Hindlimb muscle (tissue), 1 donor: ENCODE measurements at places on chromosomes 3 and 15.

GRCh38 chr3:56923526-56924224 lies 121.9 kb upstream of the ARHGEF3 start:
- DNase-seq: peak; percentile 72

DNA sequence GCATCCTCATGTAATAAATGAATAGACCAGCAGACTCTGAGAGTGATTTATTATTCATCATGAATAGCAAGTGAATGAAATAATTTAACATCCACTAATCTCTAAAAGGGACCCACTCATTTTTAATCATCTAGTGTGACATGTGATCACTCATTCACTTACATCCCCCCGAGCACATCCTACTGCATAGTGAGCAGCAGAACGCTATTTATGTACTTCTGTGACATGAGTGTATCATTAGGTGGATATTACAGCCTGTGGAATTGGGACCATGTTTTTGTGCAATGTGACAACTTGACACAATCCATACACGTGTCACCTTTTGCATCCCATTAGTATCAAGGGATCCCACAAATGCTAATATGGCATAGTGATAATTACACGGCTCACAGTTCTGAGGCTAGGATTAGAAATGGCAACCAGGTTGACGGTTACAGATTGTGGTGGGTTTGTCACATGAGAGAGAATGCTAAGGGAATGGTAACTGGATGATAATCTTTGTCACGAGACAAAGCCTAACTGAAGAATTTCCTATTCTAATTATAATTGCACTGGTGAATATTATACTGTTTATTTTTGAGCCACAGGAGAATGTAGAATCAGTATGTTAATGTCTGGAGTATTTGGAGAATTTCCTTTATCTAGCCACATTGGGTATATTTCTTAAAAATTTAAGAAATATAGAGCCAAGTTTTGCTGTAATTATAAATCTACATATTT lies 595.2 kb upstream of the TBL1XR1 start:
- DNase-seq: no peak

GRCh38 chr3:4834403-4834866 lies 144.8 kb upstream of the BHLHE40 start:
- no peak for DNase-seq

GRCh38 chr3:183301937-183302580 lies 49.0 kb downstream of the B3GNT5 start:
- no peak for DNase-seq

GRCh38 chr3:173038484-173038871 lies 102.6 kb downstream of the SPATA16 start:
- DNase-seq: no peak

DNA sequence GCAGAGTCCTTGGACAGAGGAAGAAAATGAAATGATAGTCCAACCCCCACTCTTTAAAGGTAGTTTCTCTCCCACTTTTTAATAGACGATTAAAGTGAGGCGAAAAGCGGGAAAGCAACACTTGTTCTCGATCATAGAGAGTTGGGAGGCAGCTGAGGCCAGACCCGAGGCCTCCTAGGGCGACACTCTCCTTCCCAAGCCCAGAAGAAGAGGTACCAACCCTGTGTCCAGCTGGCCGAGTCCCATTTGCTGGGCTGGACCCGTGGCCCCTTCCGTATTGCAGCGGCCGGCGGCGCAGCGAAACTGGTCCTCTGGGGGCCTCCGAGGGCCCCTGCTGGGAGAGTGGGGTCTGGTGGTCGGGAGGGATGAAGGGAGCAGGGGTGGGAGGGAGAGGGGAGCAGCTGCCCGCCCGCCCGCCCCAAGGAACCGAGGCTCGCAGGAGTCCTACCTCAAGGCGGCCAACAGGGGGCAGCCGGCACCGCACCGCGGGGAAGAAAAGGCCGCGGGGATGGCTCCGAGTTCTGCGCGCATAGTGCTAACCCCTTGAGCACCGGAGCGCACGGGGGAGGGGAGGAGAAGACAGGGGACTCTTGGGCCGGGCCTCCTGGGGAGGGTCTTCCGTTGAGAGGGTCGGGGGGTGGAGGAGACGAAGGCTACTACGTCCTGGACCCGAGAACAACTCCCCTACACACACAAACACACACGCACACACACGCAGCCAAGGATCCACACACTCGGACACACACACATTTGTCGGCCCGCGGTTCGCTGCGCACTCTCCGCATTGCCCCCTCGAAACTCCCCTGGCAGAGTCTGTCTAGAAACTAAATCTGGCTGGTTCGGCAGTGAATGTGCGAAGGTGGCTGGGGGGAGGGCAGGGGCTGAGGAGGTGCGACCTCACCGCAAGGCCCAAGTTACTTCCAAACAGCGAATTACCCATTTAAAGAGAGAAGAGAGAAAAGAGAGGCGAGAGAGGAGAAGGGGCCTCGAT lies 2.0 kb downstream of the WNT5A start:
- DNase-seq: peak; percentile 90

DNA sequence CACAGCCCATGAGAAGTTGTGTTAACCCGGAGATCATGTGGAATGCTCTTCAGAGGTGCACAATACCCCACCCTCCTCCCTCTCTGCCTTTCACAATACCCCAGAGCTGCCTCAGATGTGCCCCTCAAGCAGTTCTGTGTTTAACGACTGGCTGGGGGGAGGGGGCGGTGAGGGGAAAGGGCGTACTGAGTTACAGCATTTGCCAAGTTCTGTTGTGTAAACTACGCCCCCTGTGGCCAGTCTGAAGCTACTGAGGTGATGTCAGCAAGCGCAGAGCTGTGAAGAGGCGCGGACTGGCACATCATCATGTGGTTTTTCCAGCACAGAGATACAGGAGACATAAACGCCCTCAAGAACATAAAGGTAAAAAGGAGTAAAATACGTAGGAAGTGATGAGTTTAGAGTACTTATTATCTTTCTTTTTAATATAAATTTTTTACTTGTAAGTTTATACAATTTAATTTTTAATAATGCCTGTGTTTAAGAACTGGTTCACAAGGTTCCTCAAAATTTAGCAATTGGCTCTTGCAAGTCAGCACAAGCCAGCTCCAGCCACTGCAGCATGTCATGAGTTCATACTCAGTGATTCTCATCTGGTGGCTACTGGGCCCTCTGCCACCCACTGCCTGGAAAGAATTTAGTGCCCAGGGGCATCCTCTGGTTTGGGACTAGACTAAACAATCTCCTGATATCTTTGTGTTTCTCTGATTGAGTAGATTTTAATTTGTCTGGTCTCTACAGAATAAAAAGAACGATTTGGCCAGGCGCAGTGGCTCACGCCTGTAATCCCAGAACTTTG lies 1.7 kb downstream of the EPB42 start:
- DNase-seq: no peak

DNA sequence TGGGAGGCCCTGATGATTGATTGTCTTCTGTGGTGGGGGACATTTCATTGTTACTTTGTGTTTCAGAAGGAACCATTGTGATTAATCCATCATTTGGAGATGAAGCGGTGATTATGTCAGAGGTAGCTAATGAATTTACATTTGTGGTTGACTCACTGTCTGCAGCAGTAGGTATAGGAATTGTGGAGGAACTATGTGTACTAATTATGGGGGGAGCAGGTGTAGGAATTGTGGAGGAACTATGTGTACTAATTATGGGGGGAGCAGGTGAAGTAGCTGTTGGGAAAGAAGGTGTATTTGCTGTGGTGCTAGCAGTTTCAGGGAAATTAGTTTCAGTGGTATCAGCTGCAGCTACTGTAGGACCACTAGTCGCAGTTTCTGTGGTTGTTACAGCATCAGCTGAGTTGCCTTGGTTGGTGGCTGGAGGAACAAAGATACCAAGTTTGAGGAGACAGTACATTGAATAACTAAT lies 6.9 kb downstream of the MUC13 start:
- DNase-seq: no peak

- no peak for DNase-seq
These were observed 57.2 kb downstream of the EPHB3 start for GRCh38 chr3:184618811-184619210.

GRCh38 chr3:39941931-39942330 lies 132.5 kb downstream of the MYRIP start:
- no peak for DNase-seq

DNA sequence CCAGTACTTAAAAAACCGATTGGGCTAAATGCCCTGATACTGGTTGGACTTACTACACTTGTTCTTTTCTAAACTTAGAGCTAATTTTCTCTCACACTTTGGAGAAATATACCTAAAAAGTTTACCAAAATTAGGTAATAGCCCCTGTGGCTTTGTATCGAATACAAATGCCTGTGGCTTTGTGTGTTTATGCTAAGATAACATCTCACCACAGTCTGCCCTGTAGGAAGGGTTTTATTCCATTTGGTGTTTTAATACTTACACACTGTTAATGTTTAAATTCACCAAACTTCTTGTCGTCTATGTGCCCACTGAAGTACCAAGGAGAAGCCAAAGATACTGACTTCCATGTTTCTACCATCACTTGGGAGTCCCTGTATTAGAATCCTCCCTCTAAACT lies 66.4 kb downstream of the BCHE start:
- no peak for DNase-seq

DNA sequence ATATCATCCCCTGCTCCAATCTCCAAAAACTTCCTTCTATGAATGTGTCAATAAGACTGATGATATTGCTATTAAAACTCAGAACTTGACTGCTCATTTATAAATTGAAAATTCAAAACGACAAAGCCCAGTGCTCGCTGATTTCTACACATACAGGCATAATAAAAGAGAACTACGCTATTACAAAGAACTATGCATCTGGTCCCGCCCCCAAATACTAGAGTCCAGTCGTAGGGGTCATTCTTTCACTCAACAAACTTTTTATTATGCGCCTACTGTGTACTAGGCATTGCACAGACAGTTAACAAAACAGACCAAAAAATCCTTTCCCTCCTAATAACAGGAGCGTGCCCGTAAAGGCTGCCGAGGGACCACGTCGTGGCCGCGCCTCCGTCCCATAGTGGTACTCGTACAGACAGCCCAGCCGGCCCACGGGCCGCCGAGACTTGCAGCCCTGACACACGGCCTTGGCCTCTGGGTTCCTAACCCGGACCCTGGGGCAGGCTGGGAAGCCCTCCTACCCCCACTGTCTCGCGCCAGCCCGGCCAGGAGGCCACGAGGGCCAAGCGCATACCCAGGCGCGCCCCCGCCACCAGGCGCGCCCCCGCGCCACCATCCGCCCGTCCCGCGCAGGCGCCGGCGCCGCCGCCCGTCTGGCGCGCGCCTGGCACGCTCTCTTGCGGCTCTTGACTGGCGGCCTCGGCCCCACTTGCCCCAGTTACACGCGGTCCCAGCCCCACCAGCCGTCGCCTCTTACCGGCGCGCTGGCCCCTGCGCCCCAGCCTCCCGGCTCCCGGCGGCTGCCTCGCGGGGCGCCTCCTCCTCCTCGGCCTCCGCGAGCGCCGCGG lies 757 bp downstream of the AVEN start:
- peak; percentile 90 for DNase-seq

GRCh38 chr3:55297706-55298105 lies 189.4 kb downstream of the WNT5A start:
- no peak for DNase-seq

DNA sequence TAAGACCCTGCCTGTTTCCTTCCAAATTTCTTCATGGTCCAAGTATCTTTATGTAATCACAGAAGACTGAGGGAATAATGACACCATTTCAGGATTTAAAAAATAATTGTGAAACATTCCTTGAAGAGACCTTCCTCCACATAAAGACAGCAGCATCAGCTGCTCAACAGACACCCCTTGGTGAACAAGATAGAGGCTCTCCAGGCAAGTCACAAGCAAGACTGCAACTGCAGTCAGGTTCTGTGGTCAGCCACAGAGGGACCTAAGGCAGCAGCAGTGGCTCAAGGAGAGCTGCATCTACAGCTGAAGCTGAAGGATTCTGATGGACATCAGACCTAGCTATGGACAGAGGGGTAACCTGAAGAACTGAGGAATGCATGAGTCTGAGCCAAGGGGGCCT lies 97.2 kb upstream of the C3orf80 start:
- DNase-seq: no peak

- DNase-seq: no peak
These were observed 66.8 kb upstream of the XXYLT1 start for GRCh38 chr3:195337747-195338146.

DNA sequence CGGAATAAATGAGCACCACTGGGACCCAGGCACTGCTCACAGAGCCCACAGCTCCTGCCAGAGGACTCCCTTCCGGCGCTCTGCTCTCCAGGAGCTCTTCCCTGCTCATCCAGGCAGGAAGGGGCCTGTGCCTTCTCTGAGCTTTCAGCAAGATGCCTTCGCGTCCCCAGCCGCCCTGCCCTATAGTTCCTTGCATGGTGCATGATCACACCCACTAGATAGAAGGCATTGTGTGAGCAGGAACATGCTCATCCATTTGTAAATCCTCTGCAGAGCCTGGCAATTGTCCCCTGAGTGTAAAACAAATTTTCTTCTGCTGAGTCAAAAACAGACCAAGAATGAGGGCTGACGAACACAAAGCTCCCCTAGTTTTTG lies 181.6 kb downstream of the MEGF11 start:
- no peak for DNase-seq

- DNase-seq: no peak
These were observed 99.6 kb downstream of the MITF start for GRCh38 chr3:69838696-69839515.

GRCh38 chr3:20325563-20325962 lies 139.6 kb upstream of the SGO1 start:
- DNase-seq: no peak
